Erythroblast (primary cell): ENCODE measurements at places on chromosomes 6 and 20.

GRCh38 chr6:2790588-2791449, 25.6 kb downstream of the WRNIP1 start:
- peak; percentile 77 for DNase-seq

- DNase-seq: no peak
These were observed 459.2 kb upstream of the SOX4 start for GRCh38 chr6:21134356-21134755.

DNA sequence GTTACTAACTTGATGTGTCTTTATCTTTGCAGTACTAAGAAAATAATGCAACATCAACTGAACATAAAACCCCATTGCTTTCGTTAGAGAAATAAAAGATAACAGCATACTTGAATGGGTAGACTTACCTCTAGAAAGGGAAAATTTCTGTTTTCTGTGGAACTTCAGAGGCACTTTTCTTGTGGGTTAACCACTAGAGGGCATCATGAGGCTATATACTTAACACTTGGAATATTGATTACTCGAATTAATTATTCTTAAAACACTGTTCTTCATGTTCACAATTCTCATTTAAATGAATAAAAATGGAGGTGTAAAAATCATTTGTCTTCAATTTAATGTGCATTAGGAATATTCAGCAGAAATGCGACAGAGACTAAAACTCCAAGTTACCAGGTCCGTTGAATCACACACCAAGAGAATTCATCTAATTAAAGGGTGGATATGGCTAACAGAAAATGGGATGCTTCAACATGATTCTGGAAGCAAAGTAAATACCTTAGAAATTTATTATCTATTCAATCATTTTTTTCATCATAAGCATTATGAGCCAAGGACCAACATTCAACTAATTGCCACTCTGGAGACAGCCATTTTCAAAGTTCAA, 330.8 kb upstream of the PREP start:
- peak; percentile 52 for DNase-seq

GRCh38 chr6:139187489-139187888, 52.6 kb downstream of the HECA start:
- no peak for DNase-seq

DNA sequence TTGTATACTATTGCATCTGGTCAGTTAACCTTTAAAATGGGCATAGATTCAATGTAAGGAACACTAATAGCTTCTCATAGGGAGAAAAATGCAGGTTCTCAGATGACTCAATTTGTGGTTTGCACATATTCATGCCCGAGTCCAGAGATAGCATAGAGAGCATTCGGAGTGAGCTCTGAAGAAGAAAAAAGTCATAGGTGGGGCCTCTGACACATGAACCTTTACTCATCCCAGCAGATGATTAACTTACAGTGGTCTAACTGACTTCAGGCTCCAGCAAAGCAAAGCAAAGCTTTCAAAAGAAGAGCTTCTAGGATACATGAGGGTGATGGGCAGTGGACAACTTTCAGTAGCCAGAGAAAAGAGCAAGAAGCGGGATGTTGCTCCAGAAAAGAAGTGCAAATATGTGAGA, 55.3 kb upstream of the BTN3A2 start:
- DNase-seq: no peak
